Glutamatergic neuron (in vitro differentiated cells): ENCODE measurements at places on chromosomes 1 and 21.

- no peaks in the 10 kb centered on the region for H3K36me3 ChIP-seq
- H3K27me3 ChIP-seq, result peaks cover 2% of the 10 kb centered on the region
- H3K4me1 ChIP-seq, result no peaks in the 10 kb centered on the region
- no peak overlapping the region for H3K4me3 ChIP-seq
- DNase-seq, result no peak
- H3K27ac ChIP-seq, result no peak overlapping the region
Observed at GRCh38 chr1:45394342-45394741, 54.1 kb upstream of the MUTYH start.

DNA sequence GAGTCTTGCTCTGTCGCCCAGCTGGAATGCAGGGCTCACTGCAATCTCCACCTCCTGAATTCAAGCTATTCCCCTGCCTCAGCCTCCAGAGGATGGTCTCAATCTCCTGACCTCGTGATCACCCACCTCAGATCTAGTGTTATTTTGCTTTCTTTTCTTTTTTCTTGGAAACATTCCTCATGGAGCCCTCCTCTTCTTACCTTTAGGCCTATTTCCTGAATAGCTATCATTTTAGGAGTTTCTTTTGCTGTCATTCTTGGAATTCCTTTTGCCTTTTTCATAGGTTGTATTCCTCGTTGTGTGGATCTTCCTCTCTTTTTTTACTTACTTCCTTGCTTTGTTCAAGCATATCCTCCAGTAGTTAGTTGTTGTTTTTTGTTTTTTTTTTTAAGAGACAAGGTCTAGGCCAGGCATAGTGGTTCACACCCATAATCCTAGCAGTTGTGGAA, 173.8 kb downstream of the RASAL2 start:
- no peak overlapping the region for H3K27ac ChIP-seq
- no peak overlapping the region for H3K4me3 ChIP-seq
- no peaks in the 10 kb centered on the region for H3K27me3 ChIP-seq
- DNase-seq, result no peak

DNA sequence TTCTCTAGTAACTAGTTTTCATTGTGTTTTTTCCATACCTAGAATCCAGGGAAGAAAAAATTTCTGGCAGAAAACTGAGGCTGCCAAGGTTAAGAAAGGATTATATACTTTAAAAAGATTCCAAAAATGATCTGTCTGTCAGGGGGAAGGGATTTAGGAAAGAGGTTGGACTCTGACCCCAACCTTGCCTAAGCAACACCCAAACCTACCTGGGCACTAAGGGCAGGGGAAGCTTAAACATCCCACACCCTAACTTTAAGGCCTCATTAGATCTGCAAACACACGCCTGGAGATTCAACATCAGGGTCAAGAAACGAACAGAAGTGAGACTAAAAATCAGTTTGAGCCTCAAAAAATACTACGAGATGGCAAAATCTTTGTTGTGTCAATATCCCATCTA, 19.4 kb downstream of the KDM5B start:
- H3K36me3 ChIP-seq, result no peaks in the 10 kb centered on the region
- H3K4me1 ChIP-seq, result peaks cover 8% of the 10 kb centered on the region
- H3K27me3 ChIP-seq, result no peaks in the 10 kb centered on the region
- no peak for DNase-seq
- no peak overlapping the region for H3K27ac ChIP-seq

GRCh38 chr1:1730870-1731269, 6.7 kb upstream of the CDK11A start:
- H3K27me3 ChIP-seq, result peaks cover 2% of the 10 kb centered on the region
- H3K4me3 ChIP-seq, result no peak overlapping the region
- H3K27ac ChIP-seq, result no peak overlapping the region
- H3K4me1 ChIP-seq, result no peaks in the 10 kb centered on the region
- no peaks in the 10 kb centered on the region for H3K36me3 ChIP-seq

- H3K36me3 ChIP-seq, result no peaks in the 10 kb centered on the region
- DNase-seq, result no peak
- no peak overlapping the region for H3K4me3 ChIP-seq
- no peak overlapping the region for H3K27ac ChIP-seq
Observed at GRCh38 chr1:214569357-214570004, 18.1 kb upstream of the PTPN14 start.

GRCh38 chr21:17590430-17590829, 22.3 kb downstream of the BTG3 start:
- no peak overlapping the region for H3K27ac ChIP-seq
- DNase-seq, result no peak
- no peaks in the 10 kb centered on the region for H3K27me3 ChIP-seq

DNA sequence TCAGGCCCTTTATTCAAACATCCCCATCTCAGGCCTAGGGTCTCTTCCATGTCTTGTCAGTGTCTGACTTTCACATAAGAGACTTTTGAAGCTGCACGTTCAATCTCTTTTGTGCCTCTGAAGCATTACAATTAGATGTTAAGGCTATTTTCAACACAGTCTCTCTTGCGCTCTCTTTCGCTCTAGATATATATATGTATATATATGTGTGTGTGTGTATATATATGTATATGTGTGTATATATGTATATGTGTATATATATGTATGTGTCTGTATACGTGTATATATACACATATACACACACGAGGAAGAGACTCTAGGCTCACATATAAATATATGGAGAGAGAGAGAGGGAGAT, 162.5 kb upstream of the RNPC3 start:
- H3K27ac ChIP-seq, result no peak overlapping the region
- H3K4me1 ChIP-seq, result no peaks in the 10 kb centered on the region
- DNase-seq, result no peak

- DNase-seq, result no peak
- no peak overlapping the region for H3K4me3 ChIP-seq
Observed at GRCh38 chr1:211013346-211014240, 120.4 kb downstream of the KCNH1 start.

GRCh38 chr1:238409191-238409850, 518.6 kb upstream of the ZP4 start:
- no peaks in the 10 kb centered on the region for H3K36me3 ChIP-seq
- H3K27ac ChIP-seq, result no peak overlapping the region
- DNase-seq, result no peak
- H3K27me3 ChIP-seq, result peaks cover 3% of the 10 kb centered on the region
- H3K4me1 ChIP-seq, result peaks cover 3% of the 10 kb centered on the region

DNA sequence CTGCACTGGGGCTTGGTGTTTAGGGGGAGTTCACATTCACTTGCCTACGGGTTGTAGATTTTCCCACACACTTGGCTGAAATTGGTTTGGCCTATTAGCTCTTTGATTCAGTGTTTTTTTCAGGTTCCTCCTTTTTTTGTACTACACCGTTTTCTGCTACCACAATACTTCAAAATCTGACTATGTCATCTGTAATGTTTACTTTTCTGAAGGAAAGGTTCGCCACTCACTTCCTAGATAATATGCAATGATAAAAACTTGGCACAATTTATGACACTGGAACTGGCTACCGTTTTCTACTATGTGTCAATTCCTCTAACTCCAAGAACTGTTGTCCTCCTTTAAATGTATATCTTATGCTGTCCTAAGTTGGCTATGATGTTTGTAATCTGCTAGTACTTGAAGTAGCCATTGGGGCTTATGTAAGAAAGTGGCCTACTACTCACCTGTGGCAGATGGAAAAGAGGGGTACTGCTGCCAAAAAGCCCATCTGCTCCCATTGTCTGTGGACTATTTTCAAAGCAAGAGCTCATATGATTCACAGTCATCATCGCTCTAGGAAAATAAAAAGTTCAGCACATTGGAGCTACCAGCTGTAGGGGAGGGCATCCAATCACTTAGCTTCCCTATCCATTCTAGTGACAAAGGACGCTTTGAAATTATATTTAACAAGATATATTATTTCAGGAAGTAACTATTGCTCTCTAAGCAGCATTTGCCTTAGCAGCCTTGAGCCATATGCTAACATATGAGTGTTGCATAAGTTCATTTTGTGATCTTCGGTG, 42.4 kb upstream of the BACH1 start:
- no peaks in the 10 kb centered on the region for H3K27me3 ChIP-seq
- H3K36me3 ChIP-seq, result peaks cover 8% of the 10 kb centered on the region
- no peak overlapping the region for H3K27ac ChIP-seq
- no peak overlapping the region for H3K4me3 ChIP-seq

GRCh38 chr1:6126521-6127067, 53.5 kb downstream of the CHD5 start:
- DNase-seq, result peak; percentile 16
- peaks cover 2% of the 10 kb centered on the region for H3K4me1 ChIP-seq
- peaks cover 5% of the 10 kb centered on the region for H3K27me3 ChIP-seq
- no peak overlapping the region for H3K27ac ChIP-seq

- peaks cover 12% of the 10 kb centered on the region for H3K4me1 ChIP-seq
- no peak for DNase-seq
- H3K36me3 ChIP-seq, result no peaks in the 10 kb centered on the region
- H3K27me3 ChIP-seq, result peaks cover 2% of the 10 kb centered on the region
- peak overlapping the region; percentile 12 for H3K27ac ChIP-seq
Observed at GRCh38 chr1:228938537-228938901, 203.2 kb downstream of the RHOU start.

DNA sequence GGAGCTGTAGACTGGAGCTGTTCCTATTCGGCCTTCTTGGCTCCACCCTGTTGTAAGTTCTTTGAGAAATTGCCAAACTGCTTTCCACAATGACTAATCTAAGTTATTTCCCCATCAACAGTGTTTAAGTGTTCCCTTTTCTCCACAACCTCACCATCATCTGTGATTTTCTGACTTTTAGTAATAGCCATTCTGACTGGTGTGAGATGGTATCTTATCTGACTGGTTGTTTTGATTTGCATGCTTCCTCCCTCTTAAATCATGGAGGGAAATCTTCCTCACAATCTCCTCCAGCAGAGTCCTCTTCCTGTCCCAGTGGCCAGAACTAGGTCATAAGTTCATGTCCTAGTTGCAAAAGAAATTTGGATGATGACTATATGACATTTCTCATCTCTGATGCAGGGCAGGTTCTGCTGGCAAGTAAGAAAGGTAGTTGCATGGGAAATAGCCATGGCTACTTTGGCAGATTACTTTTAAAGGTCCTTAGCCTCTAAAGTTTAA, 294.0 kb downstream of the LRRC40 start:
- H3K4me1 ChIP-seq, result no peaks in the 10 kb centered on the region
- no peak overlapping the region for H3K4me3 ChIP-seq
- no peak overlapping the region for H3K27ac ChIP-seq
- no peak for DNase-seq
- peaks cover 7% of the 10 kb centered on the region for H3K36me3 ChIP-seq
- no peaks in the 10 kb centered on the region for H3K27me3 ChIP-seq

DNA sequence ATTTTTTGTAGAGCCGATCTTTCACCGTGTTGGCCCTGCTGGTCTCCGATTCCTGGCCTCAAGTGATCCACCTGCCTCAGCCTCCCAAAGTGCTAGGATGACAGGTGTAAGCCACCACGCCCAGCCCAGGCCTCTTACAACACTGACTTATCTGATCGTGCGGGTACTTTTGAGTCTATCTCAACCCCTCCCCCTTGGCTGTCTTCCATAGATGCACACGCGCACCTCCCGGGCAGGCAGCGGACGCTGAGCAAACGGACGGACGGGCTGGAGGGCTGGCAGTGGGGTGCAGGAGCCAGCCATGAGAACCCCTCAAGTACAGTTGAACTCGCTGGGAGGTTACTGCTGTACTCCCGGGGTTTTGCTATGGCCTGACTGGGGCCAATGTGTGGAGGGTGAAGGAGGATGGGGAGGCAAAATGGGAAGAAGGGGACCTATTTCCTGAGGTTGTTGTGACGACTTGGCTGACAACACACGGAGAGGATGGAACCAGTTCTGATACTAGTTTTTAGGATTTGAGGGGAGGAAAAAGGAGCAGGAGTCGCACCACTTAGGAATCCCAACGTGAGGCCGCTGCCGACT, 959 bp downstream of the CD58 start:
- peak overlapping the region; percentile 65 for H3K27ac ChIP-seq
- H3K27me3 ChIP-seq, result peaks cover 4% of the 10 kb centered on the region
- no peak for DNase-seq
- peak overlapping the region; percentile 88 for H3K4me3 ChIP-seq
- H3K4me1 ChIP-seq, result peaks cover 29% of the 10 kb centered on the region

DNA sequence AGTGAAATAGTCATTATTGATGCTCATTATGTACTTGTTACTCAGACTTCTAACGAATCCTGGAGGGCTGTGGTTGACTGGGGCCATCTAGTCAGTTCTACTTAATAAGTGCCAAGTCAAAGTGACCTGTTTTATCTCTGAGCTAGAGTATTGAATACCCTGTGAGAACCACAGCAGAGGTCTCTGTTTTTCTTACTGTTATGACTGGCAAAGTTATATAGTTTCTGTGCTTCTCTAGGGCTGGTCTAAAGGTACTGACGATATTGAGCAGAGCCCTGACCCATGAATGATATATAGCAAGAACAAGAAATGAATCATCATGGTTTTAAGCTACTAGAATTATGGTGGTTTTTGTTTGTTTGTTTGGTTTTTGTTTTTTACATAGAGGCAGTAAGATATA, 555.8 kb downstream of the PLA2G4A start:
- H3K4me3 ChIP-seq, result no peak overlapping the region
- H3K27me3 ChIP-seq, result no peaks in the 10 kb centered on the region
- DNase-seq, result no peak
- H3K4me1 ChIP-seq, result no peaks in the 10 kb centered on the region
- no peaks in the 10 kb centered on the region for H3K36me3 ChIP-seq

- H3K27ac ChIP-seq, result no peak overlapping the region
- no peak overlapping the region for H3K4me3 ChIP-seq
- no peaks in the 10 kb centered on the region for H3K36me3 ChIP-seq
- H3K27me3 ChIP-seq, result peaks cover 4% of the 10 kb centered on the region
- H3K4me1 ChIP-seq, result peaks cover 18% of the 10 kb centered on the region
- DNase-seq, result no peak
Observed at GRCh38 chr1:175873290-175873935, 130.0 kb upstream of the TNR start.

DNA sequence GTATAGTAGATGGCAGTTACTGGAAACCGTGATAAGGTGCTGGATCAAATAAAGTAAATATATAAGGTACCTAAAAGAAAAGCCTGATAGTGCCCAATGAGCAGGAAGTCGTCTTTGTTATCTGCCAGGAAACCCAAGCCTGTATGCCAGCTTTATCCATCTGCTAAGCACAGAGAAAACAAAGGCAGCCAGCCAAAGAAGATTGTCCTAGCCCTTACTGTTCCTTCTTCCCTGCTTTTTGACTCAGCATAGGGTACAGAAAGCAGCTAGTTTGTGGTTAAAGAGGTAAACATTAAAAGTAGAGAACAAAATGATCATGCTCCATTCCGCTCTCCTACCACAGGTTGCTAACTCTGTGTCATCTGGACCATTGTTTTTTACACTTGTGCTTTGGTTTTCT, 10.1 kb downstream of the KRTAP22-2 start:
- no peaks in the 10 kb centered on the region for H3K4me1 ChIP-seq
- DNase-seq, result no peak
- H3K4me3 ChIP-seq, result no peak overlapping the region
- no peaks in the 10 kb centered on the region for H3K27me3 ChIP-seq

GRCh38 chr1:243499248-243499647, 243.4 kb downstream of the SDCCAG8 start:
- H3K27ac ChIP-seq, result no peak overlapping the region
- no peak for DNase-seq
- peaks cover 9% of the 10 kb centered on the region for H3K36me3 ChIP-seq
- no peak overlapping the region for H3K4me3 ChIP-seq
- H3K27me3 ChIP-seq, result peaks cover 8% of the 10 kb centered on the region

- H3K36me3 ChIP-seq, result no peaks in the 10 kb centered on the region
- H3K4me1 ChIP-seq, result peaks cover 6% of the 10 kb centered on the region
- H3K27me3 ChIP-seq, result peaks cover 28% of the 10 kb centered on the region
Observed at GRCh38 chr1:156895927-156896326, 2.4 kb downstream of the PEAR1 start.

GRCh38 chr1:232602622-232603021, 27.3 kb downstream of the SIPA1L2 start:
- no peak overlapping the region for H3K27ac ChIP-seq
- no peak for DNase-seq
- peaks cover 7% of the 10 kb centered on the region for H3K27me3 ChIP-seq
- peaks cover 19% of the 10 kb centered on the region for H3K4me1 ChIP-seq
